ENCODE measurements at places on chromosomes 13 and 19. TPM values are rescaled to one million over a fixed set of nuclear protein-coding genes. Genes with fewer than 3 reads are reported as not detected.

FXYD3 gene
- total RNA-seq, result 0.39 TPM

KIR2DL3 gene
- not detected for total RNA-seq

DHX34 gene
- total RNA-seq, result 11.1 TPM

DPF1 gene
- 3.9 TPM for total RNA-seq

HIPK4 gene
- total RNA-seq, result under 0.01 TPM

ZNF17 gene
- total RNA-seq, result 3.2 TPM

CACNG8 gene
- total RNA-seq, result 0.52 TPM

NR2F6 gene
- 76.9 TPM for total RNA-seq

WDR62 gene
- total RNA-seq, result 1.0 TPM

ZNF701 gene
- 7.5 TPM for total RNA-seq

SLC8A2 gene
- 0.16 TPM for total RNA-seq

RDH8 gene
- total RNA-seq, result not detected

EDDM13 gene
- not detected for total RNA-seq

TEX29 gene
- total RNA-seq, result not detected

NR2C2AP gene
- 12.0 TPM for total RNA-seq

ZNF491 gene
- total RNA-seq, result 1.0 TPM

LYPD5 gene
- total RNA-seq, result not detected

TBXA2R gene
- 3.0 TPM for total RNA-seq

TSHZ3 gene
- total RNA-seq, result 18.6 TPM

LCP1 gene
- 0.56 TPM for total RNA-seq

ZNF799 gene
- 1.3 TPM for total RNA-seq

RFPL4A gene
- not detected for total RNA-seq

CFD gene
- total RNA-seq, result 0.91 TPM

NKG7 gene
- not detected for total RNA-seq

ZMYM5 gene
- total RNA-seq, result 7.6 TPM

SIGLEC5 gene
- not detected for total RNA-seq

PBX4 gene
- 6.0 TPM for total RNA-seq

LRRC4B gene
- total RNA-seq, result 1.6 TPM

CEACAM1 gene
- total RNA-seq, result 0.39 TPM

PRR12 gene
- 7.4 TPM for total RNA-seq

BIVM gene
- 58.2 TPM for total RNA-seq

TMEM259 gene
- 126 TPM for total RNA-seq

MAP4K1 gene
- total RNA-seq, result not detected

GPR12 gene
- total RNA-seq, result not detected

KIR2DL4 gene
- not detected for total RNA-seq

MAMSTR gene
- 1.6 TPM for total RNA-seq

MADCAM1 gene
- not detected for total RNA-seq

RNF225 gene
- total RNA-seq, result not detected

AXL gene
- 185 TPM for total RNA-seq

TMED1 gene
- total RNA-seq, result 84.2 TPM

Measured in epithelial cell of alveolus of lung (primary cell).